ENCODE measurements at places on chromosomes 2 and 18.
A peak's percentile ranks its signal among the peaks of the same experiment; 100 is the strongest.

- DNase-seq: no peak
These were observed 679 bp downstream of the PMAIP1 start for GRCh38 chr18:59900222-59901128.

GRCh38 chr18:28408528-28408927 lies 231.6 kb upstream of the CDH2 start:
- no peak for DNase-seq

- DNase-seq: no peak
These were observed 21.0 kb downstream of the BCL11A start for GRCh38 chr2:60532421-60532820.

- no peak for DNase-seq
These were observed 20.8 kb downstream of the NCOA1 start for GRCh38 chr2:24511894-24512293.

DNA sequence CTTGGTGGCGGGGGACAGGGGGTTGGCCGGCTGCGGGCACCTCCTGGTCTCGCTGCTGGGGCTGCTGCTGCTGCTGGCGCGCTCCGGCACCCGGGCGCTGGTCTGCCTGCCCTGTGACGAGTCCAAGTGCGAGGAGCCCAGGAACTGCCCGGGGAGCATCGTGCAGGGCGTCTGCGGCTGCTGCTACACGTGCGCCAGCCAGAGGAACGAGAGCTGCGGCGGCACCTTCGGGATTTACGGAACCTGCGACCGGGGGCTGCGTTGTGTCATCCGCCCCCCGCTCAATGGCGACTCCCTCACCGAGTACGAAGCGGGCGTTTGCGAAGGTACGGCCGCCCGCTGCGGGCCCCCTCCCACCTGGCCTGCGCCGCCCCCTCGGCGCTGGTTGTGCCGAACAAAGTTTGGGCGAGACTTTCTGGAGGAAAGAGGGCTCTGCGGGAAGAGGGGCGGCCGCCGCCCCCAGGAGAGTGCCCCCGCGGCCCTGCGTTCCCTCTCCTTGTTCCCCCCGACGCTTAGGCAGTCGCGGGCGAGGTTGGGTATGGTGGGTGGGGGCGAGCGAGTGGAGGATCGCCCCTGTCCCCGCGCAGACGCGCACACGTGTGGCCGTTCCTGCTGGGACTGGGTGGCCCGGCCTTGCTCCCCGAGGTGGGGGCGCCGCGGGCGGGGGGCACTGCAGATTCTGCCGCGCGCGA lies 866 bp downstream of the CRIM1 start:
- peak; percentile 77 for DNase-seq

GRCh38 chr18:23131693-23132319 lies 3.5 kb upstream of the CABLES1 start:
- no peak for DNase-seq

DNA sequence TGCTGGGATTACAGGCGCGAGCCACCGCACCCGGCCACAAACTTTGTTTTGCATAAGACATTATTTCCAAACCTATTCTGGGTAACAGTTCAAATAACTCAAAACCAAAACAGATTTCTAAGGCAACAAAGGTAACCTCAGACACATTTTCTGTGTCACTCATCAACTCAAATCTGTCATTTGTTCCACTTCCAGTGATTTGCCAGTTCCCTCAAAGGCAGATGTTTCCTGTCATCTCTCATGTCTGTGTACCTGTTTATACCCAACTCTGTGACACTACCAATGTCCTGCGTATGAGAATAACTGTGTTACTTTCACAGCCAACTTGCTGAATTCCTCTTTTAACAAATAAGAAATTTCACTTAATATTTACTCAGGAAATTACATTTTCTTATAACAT lies 54.4 kb downstream of the SCN3A start:
- DNase-seq: no peak

GRCh38 chr2:219642069-219642454 lies 14.6 kb downstream of the SLC4A3 start:
- no peak for DNase-seq

GRCh38 chr2:217866457-217866856 lies 136.3 kb downstream of the TNS1 start:
- no peak for DNase-seq

DNA sequence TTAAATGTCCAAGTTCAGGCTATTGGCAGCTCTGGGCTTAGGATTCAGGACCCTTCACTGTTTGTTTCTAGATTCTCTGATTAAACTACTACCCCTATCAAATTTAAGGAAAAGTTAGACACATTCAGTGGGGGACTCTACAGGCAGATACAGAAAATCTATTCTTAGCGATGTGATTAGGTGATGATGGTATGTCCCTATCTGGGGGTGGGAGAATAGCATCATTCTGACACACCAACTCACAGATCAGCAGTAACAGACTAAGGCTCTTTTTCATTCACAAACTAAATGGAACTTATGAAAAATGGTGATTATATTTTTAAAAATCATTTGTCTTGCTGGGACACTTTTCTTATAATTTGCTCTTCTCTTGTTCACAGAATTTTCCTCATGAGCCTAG lies 232.9 kb upstream of the CDH2 start:
- DNase-seq: no peak

GRCh38 chr2:44952143-44952805 lies 10.8 kb downstream of the SIX3 start:
- DNase-seq: no peak

GRCh38 chr2:169351725-169352124 lies 10.6 kb downstream of the LRP2 start:
- DNase-seq: no peak

GRCh38 chr18:78973357-78974083 lies 6.1 kb upstream of the SALL3 start:
- no peak for DNase-seq

GRCh38 chr2:172427256-172427989 lies at the start of gene ITGA6:
TSS of gene ITGA6 (plus strand) at chr2:172427586.
- peak; percentile 75 for DNase-seq

DNA sequence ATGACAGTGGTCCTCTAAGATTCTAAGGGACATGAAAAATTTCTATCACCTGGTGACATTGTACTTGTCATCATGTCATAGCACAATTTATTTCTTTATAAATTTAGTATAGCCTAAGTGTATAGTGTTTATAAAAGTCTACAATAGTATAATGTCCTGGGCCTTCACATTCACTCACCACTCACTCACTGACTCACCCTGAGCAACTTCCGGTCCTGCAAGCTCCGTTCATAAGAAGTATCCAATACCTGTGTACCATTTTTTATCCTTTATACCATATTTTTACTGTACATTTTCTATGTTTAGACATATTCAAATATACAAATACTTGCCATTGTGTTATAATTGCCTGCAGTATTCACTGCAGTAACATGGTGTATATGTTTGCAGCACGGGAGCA lies 72.8 kb upstream of the DSEL start:
- DNase-seq: no peak

DNA sequence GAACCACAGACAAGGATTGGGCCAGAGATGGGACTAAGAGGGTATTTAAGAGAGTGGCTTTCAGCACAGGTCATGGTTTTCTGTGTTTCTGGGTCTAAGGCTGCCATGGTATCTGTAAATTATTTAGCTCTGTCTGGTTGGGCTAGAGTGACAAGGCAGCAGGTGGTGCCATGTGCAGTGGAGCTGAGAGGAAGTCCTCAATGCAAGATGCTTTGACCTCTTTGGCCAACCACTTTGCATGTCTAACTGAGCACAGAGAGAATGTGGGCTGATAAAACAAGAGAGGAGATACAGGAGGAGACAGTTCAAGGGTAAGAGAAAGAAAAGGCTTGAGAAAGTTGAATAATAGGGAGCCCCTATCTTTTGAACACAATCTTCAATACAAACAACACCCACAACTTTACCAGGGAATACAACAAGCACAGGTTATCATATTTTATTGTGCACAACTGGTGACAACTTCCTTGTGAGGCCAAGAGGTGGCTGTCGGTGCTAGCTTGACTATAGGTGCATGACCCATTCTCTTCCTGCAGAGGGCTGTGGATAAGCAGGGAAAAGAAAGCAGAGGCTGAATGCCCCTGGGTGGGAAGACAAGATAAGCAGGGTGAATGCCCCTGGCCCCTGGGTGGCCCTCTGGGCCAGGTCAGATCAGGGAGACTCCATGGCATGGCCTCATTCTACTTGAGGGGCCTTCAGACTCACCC lies 12.3 kb downstream of the FLACC1 start:
- no peak for DNase-seq

GRCh38 chr2:216012133-216012829 lies 1.1 kb downstream of the MREG start:
- DNase-seq: no peak

GRCh38 chr2:205930209-205930608 lies 155.8 kb downstream of the INO80D start:
- DNase-seq: no peak

DNA sequence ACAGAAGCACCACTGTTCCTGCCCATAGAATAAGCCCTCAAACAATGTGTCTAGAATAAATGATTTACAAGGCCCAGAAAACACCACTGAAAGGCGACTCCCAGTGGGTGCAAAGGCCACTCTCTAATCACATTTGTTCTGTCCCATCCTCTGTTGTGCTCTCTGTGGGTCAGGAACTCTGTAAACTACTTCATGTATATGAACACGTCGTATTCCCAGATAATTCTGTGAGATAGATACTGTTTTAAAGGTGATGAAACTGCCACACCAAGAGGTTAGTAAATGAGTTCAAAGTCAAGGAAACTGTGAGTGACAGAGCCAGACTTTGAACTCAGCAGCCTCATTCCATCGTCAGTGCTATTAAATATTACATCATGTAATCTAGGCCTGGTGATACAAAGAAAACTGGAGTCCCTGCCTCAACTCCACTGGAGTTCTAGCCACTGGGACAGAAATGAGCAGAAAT lies 269.7 kb upstream of the DCC start:
- DNase-seq: no peak

DNA sequence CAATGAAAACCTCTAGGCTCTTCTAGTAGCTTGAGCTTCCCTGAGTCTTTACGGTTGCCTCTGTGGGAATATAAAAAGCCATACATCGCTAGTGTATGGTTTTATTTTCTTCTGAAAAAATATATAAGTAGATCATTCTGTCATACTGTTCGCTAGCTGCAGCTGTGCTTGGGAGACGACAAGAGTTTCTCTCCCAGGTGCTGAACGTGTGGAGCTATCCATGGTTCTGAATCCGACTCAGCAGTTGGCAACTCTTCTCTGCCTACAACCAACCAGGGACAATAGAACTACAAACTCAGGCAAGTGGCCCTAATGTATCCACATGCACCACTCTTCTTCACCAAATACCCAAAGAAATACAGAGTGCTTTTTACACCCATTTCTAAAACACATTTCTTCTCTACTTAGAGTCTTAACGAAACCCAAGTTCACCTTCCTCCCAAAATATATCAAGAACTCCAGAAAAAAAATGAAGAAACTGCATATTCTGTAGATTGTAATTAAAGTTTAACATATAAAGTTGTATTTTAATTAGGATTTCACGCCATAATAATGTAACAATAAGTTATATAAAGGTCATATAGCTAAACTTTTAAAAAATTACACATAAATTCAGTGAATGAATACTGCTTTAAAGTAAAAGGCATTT lies 2.2 kb upstream of the KCNH7 start:
- DNase-seq: peak; percentile 74

DNA sequence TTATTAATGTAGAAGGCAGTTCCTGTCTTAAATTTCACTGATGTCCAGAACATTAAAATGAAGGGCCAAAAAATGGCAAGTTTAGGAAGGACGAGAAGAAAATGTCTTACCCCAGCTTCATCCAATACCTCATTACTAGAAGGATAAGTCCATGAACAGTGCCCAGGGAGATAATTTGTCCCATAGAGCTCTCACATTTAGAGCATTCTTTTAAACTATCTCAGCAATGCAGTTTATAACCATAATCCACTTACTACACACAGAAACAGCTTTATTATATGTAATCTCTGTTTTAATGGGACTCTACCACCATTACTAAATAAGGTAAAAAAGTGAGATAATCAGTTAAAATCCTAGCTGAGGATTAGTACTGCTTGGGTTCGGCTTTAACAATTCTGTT lies 142.5 kb downstream of the PARD3B start:
- DNase-seq: no peak

DNA sequence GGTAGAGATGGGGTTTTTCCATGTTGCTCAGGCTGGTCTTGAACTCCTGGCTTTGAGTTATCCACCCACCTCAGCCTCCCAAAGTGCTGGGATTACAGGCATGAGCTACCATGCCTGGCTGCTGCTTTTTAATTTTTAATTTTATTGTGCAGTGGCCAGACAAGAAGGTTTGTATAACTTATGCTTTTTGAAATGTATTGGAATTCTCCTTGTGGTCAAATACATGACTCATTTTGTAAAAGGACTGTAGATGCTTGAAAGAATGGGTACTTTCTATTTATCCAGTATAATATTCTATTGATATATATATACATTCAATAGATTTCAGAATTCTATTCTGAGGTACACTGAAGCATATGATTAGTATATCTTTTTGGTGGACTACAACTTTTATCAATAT lies 82.6 kb upstream of the ST3GAL5 start:
- DNase-seq: no peak

GRCh38 chr2:108575132-108575966 lies 41.1 kb downstream of the LIMS1 start:
- no peak for DNase-seq

DNA sequence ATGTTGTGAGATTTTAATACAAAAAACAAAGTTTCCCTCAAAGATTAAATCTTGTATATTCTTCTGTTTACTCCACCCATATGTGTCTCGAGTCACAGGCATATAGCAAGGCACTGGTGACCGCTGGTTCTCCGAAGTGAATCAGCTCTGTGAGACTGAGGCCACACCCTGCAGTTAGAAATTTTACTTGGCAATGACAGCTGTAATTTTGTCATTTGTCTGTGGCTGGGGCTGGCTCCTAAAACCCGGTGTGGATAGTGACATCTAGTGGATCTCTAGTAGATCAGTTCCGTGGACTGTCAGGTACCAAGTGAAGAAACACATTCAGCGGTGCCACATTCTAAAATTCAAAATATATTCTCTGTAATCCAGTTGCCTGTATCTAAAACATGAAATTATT lies 278.0 kb downstream of the NEDD4L start:
- no peak for DNase-seq

- no peak for DNase-seq
These were observed 274.9 kb upstream of the UBE2E3 start for GRCh38 chr2:180705551-180705950.

- no peak for DNase-seq
These were observed 153.3 kb upstream of the KYNU start for GRCh38 chr2:142724186-142724585.

DNA sequence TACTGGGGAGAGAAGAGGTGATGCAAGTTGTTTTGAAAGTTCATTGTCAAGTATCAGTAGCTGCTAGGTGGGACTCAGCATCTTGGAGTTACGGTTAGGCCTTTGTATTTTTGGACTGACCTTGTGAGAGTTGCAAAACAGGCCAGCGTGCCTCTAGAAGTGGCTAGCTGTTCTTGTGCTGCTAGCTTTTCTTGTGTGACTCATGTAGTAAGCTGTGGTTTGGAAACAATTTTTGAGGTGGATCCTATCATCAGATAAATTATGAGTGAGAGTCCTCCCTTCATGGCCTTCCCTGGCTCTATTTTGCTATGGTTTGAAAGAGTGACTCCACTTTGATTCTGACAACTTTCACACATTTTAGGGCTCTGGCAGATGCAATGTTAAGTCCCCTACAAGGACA lies 409.2 kb upstream of the HS6ST1 start:
- no peak for DNase-seq

All from left forelimb (tissue), 1 donor.